ENCODE measurements at places on chromosomes 1 and 21.
A peak's percentile ranks its signal among the peaks of the same experiment; 100 is the strongest.

GRCh38 chr1:2953688-2954285 is 67.5 kb upstream of the ACTRT2 start:
- DNase-seq, result no peak

GRCh38 chr1:225754940-225755641 is 22.5 kb upstream of the SRP9 start:
- DNase-seq, result no peak

DNA sequence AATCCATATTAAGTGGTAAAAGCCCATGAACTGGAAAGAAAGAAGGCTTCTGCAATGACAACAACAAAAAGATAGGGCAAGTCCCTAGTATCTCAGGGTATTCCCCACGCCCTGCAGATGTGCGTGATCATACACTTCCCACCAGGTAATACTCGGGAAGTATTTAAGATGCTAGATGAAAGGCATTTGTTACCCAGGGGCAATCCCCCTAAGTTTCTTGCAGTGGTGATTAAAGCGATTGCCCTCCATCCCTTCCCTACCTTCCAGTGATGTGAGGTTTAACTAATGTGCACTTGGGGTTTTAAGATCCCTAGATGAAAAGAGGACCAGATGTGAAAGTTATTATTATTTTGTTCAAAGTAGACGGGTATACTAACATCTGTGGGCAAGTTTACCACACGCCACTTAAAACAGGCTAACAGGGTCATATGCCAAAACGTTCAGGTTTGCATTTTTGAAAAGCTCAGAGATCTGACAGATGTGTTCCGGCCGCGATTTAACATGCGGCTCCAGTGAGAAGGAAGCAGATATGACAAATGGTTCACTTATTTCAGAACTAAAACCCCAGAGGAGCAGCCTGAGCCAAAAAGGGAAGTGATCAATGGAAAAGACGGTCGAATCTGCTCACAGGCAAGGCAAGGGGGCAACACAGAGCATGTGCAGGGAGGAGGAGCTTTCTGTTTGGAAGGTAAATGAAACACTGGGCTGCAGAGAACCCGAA is 17.4 kb downstream of the TIAM1 start:
- DNase-seq, result no peak

DNA sequence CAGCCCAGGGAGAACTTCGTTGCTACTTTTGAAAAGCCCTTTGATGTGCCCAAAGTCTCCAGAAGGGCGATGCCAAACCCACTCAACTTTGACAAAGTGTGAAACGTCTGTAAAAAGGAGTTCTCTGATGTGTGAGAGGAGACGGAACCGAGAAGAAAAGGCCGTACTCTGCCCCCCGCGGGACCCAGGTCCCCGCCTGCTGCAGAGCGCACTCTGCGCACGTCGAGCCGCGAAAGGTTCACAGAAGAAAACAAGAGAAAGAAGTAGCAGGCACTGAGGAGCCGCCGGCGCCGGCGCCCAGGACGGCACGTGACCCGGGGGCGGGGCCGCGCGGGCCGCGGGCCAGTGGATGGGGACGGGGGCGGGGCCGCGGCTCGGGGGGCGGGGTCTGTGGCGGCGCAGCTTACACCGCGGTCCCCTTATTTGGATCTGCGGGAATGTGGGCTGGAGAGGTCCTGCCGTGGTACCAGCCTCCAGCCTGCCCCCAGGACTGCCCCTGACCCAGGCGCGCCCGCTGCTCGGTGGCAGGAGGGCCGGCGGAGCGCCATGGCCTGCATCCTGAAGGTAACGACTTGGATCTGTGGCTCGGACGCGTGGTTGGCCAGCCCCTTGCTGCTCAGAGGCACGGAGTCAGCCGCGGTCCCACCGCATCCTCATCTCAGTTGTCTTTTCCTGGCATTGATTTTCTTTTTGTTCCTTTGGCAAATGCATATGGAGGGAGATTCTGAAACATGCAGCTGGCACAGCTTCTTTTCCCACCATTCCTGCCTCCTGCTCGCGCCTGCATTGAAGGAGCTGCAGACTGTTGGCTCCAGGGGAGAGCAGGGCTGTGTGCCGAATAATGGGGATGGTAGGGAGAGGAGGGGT is at the start of gene ST6GALNAC3:
TSS of gene ST6GALNAC3 (plus strand) at position 426 of the 867 bp plus-strand sequence.
- peak; percentile 63 for DNase-seq

DNA sequence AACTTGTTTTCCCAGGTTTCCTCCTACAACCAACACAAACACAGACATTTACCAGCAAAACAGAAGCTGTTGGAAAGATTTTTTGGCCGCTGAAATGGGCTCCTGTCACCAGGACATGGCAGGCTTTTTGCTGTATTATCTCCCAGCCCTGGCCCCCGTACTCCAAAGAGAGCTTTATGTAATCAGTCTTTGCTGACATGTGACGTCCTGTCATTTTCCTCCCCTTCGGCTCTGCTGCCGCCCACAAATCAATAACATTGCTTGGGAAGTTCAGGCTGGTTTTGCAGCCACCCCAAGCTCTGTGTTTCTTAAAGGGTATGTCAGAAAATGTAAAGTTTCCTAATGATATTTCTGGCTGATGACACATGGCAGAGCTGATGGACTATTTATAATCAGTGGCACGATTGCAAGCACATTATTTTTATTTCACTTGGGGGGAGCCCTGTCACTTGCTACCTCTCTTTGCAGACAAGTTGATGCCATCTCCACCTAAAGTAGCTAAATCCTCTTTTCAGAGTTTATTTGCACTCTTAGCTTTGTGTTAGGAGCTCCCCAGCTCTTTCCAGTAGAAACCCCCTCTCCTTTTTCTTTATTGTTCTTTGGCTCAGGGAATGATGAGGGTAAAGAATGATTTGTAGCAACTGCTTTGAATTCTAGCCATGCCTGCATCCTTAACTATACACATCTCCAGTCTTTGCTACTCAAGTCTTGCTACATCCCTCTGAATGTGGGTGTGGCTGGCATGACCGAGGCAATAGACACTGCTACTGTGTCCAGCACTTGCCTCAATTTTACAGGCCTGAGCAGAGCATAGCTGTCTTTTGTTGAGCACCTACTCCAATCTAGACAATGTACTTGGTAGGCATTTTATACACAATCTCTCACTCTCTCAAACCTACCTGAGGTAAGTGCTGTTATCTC is 67.3 kb downstream of the ELAVL4 start:
- no peak for DNase-seq

DNA sequence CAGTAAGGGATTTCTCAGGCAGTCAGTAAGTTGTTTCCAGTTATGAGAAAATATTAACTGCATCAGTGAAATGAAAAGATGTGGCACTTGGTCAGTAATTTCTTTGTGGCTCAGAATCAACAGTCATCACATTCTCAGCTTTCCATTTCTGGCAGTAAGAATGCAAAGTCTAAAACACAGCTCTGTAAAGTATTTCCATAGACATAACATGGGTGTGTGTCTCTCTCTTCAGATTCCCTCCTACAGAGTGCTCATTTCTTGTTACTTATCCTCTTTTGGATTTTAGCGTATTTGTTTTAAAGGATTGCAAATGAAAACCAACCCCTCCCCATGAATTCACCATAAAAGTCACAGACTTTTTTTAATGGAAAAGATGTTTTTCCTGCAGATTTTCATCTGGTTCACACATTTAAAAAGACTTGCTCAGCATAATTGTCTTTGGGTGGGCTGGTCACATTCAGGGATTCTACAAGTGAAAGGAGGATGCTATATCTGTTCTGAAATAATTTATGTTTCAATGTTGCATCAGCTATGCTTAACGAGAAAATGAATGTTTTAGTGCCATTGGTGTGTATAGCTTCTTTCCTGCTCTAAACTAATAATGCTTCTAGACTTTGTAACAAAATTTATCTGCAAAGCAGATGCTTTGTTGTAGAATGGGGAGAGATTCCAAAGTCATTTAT is 34.6 kb upstream of the CD55 start:
- no peak for DNase-seq

DNA sequence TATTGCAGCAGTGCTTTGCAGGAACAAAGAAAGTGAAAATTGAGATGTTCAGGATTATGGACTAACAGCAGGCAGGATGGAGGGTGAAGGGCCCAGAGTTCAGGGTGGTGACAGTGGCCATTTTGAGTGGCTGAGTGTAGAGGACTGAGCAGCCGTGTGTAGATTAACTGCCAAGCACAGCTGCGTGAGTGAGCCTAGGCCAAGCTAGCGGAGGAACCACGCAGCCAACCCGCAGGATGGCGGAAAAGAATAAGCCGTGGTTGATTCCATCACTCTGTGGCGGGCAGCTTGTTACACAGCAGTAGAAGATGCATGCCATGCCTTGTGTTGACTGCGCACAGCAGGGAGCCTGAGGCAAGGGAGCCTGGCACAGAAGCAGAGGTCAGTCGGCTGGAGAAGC is 102.5 kb upstream of the KIF26B start:
- DNase-seq, result no peak

DNA sequence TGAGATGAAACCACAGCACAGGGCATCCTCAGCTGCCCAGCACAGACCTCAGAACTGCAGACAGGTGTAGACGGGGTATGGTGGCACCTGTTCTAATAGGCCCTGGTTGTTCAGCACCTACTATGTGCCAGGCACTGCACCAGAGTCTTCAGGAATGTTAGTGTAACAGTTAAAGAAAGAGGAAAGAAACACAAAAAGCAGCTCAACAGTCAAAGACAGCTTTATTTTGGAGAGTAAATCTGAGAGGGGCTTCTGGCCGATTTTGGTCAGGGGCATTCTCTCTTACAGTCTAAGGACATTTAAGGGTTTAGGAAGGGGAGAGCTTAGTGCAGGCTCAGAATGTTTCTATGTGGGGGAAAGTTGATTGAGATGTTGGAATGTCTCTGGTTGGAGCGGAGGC is 45.2 kb upstream of the ACTL8 start:
- no peak for DNase-seq

GRCh38 chr1:26195805-26196204 is 5.4 kb downstream of the CATSPER4 start:
- no peak for DNase-seq

GRCh38 chr1:235297579-235297978 is 30.4 kb downstream of the ARID4B start:
- no peak for DNase-seq
